Activated naive CD4-positive, alpha-beta T cell treated with anti-CD3 and anti-CD28 coated beads for 36 hours (primary cell): ENCODE measurements at places on chromosomes 7 and 10.

- no peak for DNase-seq
These were observed 428.2 kb upstream of the GALNT17 start for GRCh38 chr7:70703785-70704184.

GRCh38 chr7:5559576-5560240 lies 136.1 kb upstream of the TNRC18 start:
- DNase-seq, result no peak

- DNase-seq, result no peak
These were observed 322.1 kb upstream of the AUTS2 start for GRCh38 chr7:69276011-69276729.

- peak; percentile 84 for DNase-seq
These were observed 6.4 kb downstream of the CDCA7L start for GRCh38 chr7:21939136-21939857.

DNA sequence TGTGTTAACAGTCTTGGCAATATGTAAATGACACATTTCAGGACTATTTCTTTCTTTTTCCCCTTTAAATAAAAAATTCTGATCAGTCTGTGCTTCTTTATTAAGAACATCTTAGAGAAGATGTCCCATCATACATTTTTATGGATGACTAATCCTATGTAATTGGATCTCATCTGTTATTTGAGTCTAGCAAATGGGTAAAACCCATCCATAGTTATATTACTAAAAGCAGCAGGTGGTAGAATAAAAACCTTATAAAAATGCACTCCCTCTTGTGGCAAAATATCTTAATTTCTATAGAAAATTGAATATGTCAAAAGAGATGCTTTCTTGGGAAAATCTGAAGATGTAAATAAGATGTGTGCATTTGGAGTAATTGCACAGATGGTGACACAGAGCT lies 35.3 kb downstream of the TRRAP start:
- DNase-seq, result no peak

- no peak for DNase-seq
These were observed 213.6 kb upstream of the DPP6 start for GRCh38 chr7:153838591-153838990.

DNA sequence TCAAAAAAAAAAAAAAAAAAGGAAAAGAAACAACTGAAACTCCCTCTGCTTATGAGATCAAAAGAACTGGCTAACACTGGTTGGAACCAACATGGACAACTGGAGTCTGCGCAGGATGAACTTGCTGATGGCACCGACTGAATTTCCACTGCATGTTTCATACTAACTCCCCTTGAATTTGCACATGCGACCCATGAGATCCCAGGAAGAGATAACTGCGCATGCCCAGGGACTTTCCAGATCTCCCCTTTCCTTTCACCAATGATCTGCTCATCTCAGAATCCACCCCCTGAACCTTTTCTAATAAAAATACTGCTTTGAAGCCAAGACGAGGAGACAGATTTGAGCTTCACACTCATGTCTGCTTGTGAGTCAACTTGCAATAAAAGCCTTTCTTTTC lies 20.7 kb downstream of the LBX1 start:
- DNase-seq, result no peak

DNA sequence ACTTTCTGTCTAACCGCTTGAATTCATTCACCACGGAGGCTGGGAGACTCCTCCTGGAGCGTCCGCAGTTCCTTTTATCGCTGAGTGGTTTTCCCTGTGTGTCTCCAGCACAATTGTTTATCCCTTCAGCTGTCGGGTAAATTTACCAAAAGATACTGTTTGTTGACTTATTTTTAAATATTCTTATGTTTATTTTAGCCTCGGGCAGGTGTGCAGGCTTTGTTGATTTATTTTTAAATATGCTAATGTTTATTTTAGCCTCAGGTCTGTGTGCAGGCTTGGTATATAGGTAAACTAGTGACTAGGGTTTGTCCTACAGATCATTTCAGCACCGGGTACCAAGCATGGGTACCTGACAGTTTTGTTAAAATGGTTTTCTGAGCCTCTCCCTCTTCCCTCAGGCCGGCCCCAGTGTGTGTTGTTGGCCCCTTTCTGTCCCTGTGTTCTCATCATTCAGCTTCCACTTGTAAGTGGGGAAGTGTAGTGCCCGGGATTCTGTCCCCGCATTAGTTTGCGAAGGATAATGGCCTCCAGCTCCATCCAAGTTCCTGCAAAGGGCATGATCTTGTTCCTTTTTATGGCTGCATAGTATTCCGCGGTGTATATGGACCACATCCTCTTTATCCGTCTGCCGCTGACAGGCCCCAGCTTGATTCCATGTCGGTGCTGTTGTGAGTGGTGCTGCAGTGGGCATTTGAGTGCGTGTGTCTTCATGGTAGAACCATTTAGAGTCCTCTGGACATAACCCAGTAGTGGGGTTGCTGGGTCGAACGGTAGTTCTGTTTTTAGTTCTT lies 5.3 kb downstream of the GET4 start:
- no peak for DNase-seq

GRCh38 chr7:139782932-139783331 lies 5.1 kb upstream of the HIPK2 start:
- DNase-seq, result no peak

DNA sequence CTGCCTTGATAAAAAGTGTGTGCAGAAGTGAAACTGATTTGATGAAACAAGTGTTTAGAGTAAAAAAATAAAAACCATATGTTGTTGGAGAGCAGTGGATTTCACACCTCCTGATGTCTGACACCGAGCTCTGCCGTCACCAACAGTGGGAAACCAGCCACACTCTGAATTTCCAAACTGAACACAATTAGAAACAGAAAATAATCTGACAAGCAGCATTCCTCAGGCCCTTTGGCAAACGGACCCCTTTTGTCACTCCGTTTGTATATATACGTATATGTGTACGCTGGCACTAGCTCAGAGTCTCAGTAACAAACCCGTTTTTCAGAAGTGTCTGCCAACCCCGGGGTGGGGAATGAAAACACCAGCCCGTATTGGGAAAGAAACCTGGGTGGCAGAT lies 32.4 kb downstream of the TACC2 start:
- DNase-seq, result no peak

DNA sequence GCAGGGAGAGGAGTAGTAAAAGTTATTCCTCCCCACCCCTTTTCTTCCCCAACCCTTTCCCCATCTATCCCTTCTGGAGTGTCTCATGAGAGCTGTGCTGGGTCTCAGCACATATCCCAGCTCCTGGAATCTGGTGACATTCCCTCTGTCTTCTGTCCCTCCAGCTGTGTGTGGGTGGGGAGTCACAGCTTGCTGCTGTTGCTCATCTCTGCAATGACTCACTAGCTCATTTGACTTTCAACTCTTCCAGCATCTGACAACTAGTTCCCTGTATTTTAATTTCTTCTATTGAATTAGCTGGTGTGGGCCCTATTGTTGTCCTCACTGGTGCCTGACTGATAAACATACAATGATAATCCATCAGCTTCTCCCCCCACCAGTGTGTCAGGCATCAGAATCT lies 198.9 kb upstream of the AUTS2 start:
- DNase-seq, result no peak

DNA sequence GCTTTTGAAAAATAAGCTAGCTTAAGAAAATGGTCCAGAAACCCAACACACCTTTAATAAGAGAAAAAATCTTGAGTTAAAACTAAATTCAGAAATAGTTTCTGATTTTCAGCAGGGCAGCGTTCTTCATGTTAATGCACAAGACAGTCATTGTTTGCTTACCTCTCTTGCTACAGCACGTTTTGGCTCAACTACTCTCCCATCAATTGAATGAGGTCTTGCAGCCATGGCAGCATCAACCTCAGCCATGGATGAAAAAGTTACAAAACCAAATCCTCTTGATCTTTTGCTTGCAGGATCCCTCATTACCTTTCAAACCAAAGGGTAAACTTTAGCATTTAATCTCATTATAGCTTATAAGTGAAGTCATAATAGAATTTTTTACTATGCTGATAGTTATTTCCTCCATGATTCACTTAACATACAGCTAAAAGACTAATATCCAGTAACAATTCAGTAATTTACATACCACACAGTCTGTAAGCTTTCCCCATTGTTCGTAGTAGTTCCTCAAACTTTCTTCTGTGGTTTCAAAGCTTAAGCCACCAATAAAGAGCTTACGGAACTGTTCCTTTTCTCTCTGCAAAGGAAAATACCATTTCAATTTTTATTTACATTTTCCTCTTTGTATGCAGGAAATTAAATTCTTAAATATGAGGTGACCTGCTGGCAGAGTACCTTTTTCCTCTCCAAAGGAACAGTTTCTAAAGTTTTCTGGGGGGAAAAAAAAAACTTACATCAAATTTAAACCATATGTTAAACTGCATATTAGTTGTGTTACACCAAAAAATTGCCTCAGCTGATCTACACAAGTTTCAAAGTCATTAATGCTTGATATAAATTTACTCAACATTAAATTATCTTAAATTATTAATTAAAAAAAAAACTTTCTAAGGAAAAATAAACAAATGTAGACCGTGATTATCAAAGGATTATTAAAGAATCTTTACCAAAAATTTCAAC lies 3.1 kb downstream of the HNRNPA2B1 start:
- no peak for DNase-seq

DNA sequence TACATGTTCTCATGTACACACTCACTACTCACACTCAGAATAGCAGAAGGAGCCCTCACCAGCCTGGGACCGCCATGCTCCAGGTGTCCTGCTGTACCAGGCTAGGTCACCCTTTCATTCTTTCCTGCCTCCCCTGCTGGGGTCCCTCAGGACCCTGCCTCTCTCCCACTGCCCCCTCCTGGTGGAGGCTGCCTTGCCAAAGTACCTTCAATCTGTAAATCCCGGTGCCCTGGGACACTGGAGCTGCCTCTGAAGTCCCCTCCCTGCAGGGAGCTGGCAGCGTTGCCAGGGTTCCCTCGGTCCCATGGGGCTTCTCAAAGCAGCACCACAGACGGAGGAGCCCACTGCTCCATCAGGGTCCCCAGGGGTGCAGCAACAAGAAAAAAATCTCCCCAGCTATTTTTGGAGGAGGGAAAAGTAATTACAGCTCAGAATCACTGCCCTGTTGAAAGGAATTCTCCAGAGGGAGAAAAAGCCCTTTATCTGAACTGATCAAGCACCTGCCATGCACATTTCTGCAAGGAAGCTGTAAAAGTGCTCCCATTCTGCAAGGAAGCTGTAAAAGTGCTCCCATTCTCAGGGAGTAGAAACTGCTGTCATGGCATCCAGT lies 259.9 kb downstream of the PTPRN2 start:
- DNase-seq, result no peak

DNA sequence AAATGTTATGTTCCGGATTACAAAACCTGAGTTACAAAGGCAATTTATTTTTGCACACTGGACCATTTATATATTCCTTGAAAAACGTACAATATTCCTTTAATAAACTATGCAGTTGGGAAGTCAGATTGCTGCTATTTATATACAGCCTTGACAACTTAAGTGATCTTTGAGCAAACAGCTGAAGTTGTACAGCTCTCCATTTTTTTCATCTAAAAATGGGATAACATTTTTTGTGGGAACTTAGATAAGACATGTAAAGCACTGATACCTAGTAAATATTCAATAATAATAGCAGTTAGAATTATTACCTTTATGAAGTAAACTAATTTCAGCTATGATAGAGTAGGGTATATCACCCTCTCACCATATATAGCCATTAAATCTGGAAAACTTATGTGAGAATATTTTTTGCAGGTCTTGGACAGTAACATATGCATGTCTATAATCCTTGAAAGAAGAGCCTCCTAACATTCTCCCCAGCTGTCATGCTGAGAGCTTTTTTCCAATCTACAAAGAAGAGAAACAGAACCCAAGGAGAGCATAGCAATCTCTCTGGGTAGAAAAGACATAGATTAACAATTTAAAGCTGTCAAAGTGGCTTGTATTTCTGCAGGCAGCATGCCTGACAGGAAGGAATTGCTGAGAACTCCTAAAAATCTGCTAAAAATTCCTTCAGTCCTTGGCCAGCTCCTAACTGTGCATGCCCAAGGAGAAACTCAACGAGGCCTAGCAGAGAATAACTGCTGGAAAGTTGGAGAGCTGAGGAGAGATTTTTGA lies 326.0 kb downstream of the CRPPA start:
- no peak for DNase-seq

GRCh38 chr10:28367929-28368484 lies 65.1 kb upstream of the MPP7 start:
- DNase-seq, result peak; percentile 78

DNA sequence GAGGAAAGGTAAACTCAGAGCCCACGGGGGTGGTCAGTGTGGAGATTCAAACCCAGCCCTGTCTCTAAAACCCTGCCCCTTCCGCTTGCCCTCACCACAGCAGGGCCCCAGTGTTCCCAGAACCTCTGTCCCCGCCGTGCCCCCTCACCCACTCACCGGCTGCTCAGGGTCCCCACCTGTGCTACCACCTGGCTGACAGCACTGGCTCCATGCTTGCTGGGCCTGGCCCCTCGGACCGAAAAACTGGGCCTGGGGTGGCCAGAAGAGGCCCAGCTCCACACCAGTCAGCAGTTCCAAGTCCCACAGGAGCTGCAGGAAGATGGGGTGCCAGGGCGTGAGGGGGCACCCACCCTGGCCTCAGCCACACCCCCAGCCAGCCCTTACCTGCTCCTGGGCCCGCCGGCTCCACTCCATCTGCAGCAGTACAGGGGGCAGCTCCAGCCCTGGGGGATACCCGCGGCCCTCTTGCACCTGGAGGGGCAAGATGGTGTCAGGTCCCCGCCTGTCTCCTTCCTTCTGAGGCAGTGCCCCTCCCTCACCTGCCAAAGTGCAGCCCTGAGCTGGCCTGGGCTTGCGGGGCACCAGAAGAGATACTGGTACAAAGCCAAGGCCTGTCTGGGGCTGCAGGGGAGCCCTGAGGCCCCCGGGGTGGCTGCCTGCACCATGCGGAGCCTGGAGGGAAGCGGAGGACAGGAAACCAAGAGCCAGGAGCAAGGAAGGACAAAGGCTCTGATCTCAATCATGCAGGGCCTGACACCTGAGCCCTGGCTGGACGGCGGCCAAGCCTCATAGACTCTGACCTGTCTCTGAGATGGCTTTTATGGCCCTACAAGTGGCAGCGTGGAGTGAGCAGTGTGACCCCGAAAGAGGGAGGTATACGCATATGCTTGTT lies 11.7 kb downstream of the ATP6V1F start:
- no peak for DNase-seq

GRCh38 chr10:25766213-25766612 lies 167.8 kb upstream of the MYO3A start:
- no peak for DNase-seq

- DNase-seq, result no peak
These were observed 119.8 kb downstream of the SPAG6 start for GRCh38 chr10:22464966-22465629.

GRCh38 chr10:86311190-86311589 lies 55.4 kb downstream of the GRID1 start:
- DNase-seq, result no peak
